ENCODE measurements at places on chromosomes 12 and 14.

DNA sequence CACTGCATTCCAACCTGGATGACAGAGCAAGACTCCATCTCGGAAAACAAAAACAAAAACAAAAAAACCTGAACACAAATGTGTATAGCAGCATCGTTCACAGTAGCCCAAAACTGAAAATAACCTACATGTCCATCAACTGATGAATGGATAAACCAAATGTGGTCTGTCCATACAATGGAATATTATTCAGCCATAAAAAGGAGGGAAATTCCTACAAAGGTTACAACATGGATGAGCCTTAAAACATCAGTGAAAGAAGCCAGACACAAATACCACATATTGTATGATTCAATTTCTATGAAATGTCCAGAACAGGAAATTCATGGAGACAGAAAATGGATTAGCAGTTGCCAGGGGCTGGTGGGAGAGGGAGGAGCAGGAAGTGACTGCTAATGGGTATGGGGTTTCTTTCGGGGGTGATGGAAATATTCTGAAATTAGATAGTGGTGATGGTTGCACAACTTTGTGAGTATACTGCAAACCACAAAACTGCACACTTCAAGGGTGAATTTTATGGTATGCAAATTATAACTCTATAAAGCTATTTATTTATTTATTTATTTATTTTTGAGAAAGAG, 4.0 kb downstream of the MYL2 start:
- DNase-seq = no peak

DNA sequence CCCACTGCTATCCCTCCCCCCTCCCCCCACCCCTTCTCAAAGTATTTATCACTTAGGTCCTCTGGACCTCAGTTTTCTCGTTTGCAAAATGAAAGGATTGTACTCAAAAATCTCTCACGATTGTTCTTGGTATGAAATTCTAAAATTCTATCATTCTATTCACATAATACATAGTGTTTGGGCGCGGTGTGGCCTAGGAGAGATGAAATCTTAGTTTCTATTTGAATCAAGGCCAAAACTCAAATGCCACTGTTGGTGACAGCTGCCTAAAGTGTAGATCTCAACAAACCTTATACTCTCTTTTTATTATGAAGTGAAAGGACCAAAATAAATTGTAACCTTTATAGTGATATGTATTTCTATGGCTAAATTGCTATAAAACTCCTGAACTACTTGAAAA, 23.7 kb upstream of the YAF2 start:
- no peak for DNase-seq

GRCh38 chr12:4148418-4149056, 125.0 kb upstream of the CCND2 start:
- no peak for DNase-seq

GRCh38 chr14:63996625-63997220, 143.9 kb downstream of the SYNE2 start:
- peak; percentile 24 for DNase-seq

DNA sequence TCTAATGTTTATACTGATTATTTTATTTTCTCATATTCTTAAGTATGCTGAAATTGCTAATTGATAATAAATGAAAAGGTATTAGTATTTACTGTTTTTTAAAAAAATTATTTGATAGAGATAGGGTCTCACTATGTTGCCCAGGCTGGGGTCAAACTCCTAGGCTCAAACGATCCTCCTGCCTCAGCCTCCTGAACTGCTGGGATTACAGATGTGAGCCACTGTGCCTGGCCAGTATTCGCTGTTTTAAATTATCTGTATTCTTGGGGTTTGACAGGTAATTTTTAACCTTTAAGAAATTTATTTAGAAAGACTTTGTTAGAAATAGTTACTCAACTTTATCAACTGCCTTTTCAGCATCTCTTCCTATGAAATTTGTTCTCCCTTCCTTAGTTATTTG, 32.2 kb downstream of the RAN start:
- DNase-seq = no peak

DNA sequence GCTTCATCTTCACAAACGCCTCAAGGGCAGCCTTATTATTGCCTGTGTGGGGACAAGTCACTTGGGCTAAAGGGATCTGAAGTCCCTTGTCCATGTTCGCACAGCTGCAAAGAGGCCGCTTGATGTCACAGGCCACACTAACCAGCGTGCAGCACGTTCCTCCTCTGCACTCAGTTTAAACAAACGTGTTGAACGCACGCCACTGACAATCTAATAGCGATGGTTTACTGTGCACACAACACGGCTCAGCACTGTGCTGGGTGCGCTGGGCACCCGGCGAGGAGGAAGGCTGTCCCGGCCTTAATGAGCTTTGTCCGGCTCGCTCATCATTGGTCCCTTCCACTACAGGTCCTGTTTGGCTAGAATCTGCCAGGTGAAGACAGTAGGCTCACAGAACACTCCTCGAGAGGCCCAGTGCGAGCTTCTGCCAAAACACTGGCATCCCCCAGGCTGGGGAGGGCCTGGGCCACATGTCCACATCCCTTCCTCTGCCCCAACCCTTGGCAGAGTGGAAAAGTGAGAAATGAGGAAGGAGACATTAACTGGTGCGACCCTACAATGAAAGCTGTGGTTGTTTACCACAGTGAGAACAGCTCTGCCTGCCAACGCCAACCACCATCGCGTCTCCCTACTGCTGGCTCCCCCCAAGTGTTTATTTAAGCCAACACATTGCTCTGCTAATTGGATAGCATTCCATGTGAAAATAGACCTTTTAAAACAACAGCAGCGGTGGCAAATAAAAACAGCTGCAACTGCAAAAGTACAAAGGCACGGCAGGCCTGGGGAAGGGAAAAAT, 113.2 kb downstream of the RBM19 start:
- DNase-seq = no peak

- DNase-seq = no peak
Measured at GRCh38 chr12:76193961-76194360, 109.5 kb upstream of the NAP1L1 start.

DNA sequence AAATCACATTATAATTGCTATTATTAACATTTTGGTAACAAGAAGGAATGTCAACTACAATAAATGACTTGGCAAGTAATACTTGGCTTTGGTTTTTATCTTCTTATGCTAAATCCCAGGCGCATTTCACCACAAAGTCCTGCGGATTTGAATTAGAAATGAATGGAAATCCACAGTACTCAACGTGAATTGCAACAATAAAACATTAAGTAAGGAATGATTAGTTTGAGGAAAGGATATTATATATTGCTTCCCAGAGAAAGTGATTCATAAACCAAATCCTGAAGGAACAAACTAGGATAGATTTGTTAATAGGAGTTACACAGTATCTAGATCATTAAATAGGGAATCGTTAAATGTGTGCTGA, 1089.7 kb downstream of the TRHDE start:
- no peak for DNase-seq

DNA sequence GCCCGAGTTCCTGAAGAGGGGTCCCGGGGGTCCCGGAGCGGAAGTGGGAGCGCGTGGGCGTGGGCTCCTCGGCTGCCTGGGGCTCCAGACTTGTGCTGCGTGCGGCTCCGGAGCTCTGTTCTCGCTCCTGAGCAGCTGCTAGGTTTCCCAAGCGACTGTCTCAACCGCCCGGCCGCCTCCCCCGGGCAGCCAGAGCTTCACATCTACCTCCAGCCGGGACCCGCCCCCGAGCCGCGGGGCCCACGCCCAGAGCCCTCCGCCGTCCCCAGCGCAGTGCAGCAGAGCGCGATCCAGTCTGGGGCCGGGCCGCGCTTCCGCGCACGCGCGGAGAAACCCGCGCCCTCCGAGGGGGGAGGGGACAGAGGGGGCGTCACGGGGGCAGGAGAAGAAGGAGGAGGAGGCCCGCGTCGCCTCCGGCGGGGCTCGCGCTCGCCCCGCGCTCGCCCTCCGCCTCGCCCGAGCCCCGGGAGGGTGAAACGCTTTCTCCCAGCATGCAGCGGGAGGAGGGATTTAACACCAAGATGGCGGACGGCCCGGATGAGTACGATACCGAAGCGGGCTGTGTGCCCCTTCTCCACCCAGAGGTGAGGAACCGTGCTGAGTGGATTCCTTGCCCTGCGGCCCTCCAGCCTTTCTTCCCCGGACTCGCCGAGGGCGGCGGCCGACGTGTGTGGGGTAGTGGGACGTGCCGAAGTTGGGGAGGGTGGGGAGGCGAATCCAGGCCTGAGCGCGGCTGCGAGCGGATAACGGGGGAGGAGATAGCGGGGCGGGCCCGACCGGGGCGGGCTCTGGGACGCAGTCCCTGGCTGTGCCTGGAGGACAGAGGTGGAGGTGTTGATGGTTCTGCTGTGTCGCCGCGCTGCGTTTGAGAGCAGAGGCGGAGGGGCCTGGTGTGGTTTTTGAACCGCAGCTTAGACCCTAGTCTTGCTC, at the start of gene ZDHHC17:
Gene ZDHHC17, plus strand, starts transcription at position 370 of the 930 bp plus-strand sequence. Its CDS starts 122 bp downstream, at position 492.
- peak; percentile 87 for DNase-seq

GRCh38 chr14:25080682-25081081, 30.7 kb upstream of the STXBP6 start:
- DNase-seq = no peak

DNA sequence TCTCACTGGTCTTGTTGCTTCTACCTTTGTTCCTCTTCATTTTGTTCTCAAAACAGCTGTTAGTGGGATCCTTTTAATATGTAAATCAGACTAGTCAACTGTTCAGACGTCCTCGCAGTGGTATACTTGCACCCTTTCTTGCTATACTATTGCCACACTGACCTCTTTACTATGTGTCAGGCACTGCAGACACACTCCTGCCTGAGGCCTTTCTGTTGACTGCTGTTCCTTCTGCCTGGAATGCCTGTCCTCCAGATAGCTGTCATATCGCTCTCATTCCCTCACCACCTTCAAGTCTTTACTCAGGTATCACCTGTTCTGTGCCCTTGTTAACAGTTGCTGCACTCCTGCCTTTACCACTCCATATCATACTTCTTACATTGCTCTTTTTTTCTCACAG, 90.0 kb upstream of the TMEM263 start:
- DNase-seq = no peak

DNA sequence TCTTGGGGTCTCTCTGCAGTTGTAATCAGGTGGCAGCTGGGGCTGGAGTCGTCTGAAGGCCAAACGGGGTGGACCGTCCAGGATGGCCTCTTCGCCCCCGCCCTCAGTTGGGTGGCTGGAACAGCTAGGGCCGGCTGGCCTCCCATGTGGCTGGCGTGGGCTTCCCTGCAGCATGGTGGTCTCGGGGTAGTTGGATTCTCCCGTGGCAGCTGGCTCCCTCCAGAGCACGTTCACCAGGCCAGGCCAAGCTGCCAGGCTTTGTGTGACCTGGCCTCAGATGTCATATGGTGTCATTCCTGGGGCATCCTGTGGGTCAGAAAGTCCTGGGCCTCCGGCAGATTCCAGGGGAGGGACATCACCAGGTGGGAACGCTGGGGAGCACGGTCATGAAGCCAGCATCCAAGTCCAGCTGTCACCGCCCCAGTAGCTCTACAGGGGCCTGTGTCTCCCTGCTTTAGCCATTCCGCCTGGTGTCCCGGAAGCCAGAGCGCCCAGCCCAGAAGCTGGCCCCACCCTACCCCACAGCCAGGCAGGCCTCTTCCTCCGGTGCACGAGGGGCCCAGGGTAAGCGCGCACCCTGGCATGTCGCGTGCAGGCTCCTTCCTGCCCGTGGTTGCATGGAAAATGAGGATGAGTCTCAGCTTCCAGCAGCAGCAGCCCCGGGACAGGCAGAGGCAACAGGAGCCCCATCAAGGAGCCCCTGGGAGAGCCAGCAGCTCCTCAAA, 1.3 kb upstream of the NUDT14 start:
- DNase-seq = no peak

DNA sequence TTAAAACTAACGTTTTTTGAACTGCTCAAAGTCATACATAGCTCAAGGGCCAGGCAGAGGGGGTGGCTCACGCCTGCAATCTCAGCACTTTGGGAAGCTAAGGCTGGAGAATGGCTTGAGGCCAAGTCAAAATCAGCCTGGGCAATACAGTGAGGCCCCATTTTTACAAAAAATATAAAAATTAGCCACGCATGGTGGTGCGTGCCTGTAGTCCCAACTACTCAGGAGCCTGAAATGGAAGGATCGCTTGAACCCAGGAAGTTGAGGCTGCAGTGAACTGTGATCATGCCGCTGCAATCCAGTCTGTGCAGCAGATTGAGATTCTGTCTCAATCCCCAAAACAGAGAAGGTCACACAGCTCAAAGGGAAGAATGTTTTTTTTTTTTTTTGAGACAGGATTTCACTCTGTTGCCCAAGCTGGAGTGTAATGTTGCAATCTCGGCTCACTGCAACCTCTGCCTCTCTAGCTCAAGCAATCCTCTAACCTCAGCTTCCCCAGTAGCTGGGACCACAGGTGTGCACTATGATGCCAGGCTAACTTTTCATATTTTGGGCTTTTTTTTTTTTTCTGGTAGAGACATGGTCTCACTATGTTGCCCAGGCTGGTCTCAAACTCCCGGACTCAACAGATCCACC, 2.9 kb downstream of the RBM23 start:
- DNase-seq = no peak

GRCh38 chr14:48504921-48505320, 829.5 kb upstream of the MDGA2 start:
- no peak for DNase-seq

All from fibroblast of skin of left biceps (primary cell).